Uterus (tissue), 4 donors: ENCODE measurements at places on chromosomes 6 and 20. TPM values are rescaled to one million over a fixed set of nuclear protein-coding genes. Genes with fewer than 3 reads are reported as not detected.

The CEP85L gene
- total RNA-seq = 968 TPM

The MDFI gene
- 14.4 TPM for total RNA-seq

The FAM83C gene
- not detected for total RNA-seq

The AFDN gene
- 210 TPM for total RNA-seq

The TEAD3 gene
- total RNA-seq = 17.6 TPM

The RIPOR2 gene
- total RNA-seq = 59.4 TPM

The NOX3 gene
- not detected for total RNA-seq

The TMEM244 gene
- total RNA-seq = not detected

The MLN gene
- total RNA-seq = not detected

The NR2E1 gene
- not detected for total RNA-seq

The HTR1B gene
- total RNA-seq = not detected

The GNAS-AS1 gene
- 0.77 TPM for total RNA-seq

The C2 gene
- total RNA-seq = 4.7 TPM

The RHAG gene
- total RNA-seq = 3.2 TPM

The GTSF1L gene
- not detected for total RNA-seq

The HLA-B gene
- total RNA-seq = 134 TPM

The BTN1A1 gene
- not detected for total RNA-seq

The NCOA5 gene
- total RNA-seq = 8.2 TPM

The TAAR6 gene
- not detected for total RNA-seq

DNA sequence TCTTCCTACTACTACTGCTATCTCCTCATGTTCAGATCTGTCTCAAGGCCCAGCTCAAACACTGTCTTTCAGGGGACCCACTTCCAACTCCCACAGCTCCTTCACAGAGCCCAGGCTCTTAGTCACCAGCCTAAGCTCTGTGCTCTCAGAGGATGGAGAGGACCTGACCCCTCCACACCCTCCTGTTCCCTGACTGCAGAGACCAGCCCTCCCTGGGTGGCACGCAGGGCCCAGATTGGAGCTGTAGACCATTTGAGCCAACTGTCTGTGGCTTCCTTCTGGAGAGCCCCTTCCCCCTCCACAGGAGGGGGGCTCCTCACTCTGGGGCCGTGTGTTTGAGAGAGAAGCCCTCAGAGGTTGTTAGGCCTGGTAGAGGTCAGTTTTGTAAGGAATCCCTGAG, 9.8 kb downstream of the SNPH start:
- no peak for DNase-seq

GRCh38 chr6:84601366-84601765, 163.0 kb downstream of the TBX18 start:
- DNase-seq = no peak

DNA sequence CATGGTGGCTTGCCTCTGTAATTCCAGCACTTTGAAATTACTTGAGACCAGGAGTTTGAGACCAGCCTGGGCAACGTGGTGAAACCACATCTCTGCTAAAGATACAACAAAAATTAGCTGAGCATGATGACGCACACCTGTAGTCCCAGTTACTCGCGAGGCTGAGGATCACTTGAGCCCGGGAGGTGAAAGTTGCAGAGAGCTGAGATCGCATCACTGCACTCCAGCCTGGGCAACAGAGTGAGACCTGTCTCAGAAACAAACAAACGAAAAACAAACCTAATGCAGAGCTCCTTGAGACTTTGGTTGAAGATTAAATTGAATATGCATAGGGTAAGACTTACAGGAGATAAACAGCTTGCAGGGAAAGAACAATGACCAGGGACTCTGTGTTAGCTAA, 80.8 kb downstream of the SCAF8 start:
- DNase-seq = no peak

DNA sequence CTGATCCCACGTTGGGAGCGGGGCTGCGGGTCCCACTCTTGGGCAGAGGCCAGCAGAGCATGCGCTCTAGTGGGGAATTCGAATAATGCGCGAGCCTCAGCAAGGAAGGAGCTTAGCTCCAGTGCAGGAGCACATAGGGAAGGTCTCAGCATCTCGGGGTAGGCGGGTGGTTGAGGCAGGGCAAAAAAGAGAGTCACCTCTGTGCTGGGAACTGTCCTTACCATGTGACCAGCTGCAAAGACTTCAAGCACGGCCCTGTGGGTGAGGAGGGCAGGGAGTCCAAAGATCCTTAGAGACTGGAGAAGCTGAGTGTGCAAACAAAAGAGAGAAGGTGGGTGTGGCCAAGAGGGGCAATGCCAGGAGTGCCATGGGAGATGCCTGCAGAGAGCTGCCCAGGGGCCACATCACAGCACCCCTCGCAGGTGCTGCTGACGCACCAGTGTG, 79.2 kb upstream of the CD93 start:
- DNase-seq = no peak

- DNase-seq = no peak
These were observed 14.3 kb downstream of the AK9 start for GRCh38 chr6:109676724-109677123.

DNA sequence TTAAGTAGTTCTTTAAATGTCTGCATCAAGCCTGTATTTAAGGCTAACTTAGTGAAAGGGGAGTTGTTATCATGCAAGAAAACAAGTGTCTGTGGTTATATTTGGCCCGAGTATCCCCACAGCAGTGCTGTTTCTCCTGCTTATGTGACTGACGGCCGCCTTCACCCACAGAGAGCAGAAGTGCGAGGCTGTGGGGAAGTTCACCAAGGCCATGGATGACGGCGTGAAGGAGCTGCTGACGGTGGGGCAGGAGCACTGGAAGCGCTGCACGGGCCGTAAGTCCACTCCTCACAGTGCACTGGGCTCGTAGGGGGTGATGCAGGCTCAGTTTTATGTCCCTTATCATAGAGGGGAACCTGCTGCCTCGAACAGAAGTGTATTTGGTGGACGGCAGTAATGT, 53.2 kb upstream of the SYNJ2 start:
- no peak for DNase-seq

- DNase-seq = no peak
These were observed 25.5 kb upstream of the HELZ2 start for GRCh38 chr20:63599396-63600050.

DNA sequence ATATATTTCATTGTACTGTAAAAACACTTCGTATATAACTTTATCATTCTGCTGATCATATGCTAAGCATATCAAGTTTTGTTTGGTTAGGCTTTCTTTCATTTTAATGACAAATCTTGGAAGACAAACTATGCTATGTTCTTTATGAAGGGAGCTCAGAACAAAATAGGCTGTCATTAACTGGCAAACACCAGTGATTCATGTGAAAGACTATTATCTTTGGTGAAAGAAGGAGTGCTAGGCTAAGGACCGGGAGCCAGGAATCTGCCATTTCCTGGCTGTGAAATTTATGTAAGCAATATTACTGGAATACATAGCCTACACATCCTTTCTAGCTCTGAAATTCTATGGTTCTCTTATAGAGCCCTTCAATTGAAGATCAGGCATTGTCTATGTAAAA, 136.2 kb upstream of the CCN2 start:
- no peak for DNase-seq

DNA sequence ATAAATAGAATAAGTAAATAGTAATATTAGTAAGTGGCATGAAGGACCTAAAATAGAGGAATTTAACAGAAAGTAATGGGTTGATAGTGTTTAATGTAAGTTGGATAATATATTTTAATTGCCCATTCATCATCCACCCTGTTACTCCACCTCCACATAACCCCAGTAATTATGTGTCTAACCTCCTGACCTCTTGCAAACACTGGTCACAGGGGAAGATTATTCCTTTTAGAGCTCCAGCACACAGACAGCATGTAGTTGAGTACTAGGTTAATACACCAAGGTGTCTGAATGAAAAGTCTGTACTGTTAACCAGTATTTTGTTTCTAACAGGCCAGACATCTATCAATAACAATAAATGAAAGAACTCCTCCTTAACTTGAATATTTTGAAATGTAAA, 92.4 kb upstream of the EYS start:
- DNase-seq = no peak

DNA sequence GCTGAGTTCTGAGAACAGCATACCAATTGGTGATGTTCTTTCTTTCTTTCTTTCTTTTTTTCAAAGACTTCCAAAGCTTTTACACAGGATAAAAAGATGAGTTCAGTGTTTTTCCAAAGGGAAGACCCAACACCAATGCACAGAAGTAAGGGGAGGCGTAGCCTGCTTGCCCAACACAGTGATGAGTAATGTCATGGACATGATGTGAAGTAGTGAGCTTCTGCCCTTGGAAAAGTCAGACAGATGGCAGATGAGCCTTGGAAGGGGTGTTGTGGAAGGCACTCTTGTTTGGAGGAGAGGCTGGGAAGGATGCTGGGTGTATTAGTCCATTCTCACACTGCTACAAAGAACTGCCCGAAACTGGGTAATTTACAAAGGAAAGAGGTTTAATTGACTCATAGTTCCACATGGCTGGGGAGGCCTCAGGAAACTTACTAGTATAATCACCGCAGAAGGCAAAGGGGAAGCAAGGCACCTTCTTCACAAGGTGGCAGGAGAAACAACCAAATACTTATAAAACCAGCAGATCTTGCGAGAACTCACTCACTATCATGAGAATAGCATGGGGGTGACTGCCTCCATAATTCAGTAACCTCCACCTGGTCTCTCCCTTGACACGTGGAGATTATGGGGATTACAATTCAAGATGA, 12.6 kb downstream of the LRP11 start:
- no peak for DNase-seq

- no peak for DNase-seq
These were observed 88.3 kb downstream of the NINL start for GRCh38 chr20:25496968-25497401.

DNA sequence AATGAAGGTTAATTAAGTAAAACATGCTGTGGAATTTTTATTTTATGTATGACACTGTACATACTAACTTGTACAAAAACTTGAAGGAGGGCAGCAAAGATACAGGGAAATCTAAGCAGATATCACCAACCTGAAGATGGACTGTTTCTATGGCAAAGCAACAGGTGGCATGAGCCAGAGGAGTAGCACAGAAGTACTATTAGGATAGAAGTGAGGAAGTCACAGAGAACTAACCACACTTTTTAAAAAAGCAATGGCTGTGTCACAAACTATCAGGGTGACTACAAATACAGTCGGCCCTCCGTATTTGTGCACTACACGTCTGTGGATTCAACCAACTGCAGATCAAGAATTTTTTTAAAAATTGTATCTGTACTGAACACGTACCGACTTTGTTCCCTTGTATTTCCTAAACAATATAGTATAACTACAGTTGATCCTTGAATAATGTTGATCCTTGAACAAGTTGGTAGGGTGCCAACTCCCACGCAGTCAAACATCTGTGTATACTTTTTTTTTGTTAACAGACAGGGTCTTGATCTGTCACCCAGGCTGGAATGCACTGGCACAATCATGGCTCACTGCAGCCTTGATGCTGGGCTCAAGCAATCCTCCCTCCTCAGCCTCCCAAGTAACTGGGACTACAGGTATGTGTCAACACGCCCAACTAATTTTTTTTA, 61.0 kb downstream of the NUDT3 start:
- DNase-seq = no peak

DNA sequence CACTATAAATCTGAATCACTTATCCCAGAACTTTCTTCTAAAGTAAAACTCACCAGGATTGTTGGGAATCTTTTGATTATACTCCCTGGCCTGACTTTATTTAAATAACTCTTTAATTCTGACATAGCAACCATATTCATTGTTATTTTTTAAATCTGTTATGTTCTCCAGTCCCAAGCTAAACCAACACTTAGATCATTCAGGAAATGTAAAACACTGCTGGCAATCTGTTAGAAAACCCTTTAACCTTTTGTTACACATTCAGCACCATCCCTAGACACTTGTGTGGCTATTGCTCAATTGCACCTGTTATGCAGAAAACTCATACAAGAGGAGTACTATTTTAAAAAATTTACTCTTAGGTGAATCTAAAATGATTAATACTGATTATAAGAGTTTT, 101.8 kb upstream of the NHSL1 start:
- no peak for DNase-seq

GRCh38 chr6:147506704-147507114, 1.8 kb upstream of the SAMD5 start:
- DNase-seq = peak; percentile 66

- DNase-seq = no peak
These were observed 93.6 kb upstream of the UST start for GRCh38 chr6:148653138-148653776.

- DNase-seq = peak; percentile 43
These were observed 55.2 kb upstream of the ADGRF1 start for GRCh38 chr6:47097092-47097945.

GRCh38 chr6:7172649-7173048, 64.9 kb downstream of the RREB1 start:
- no peak for DNase-seq

DNA sequence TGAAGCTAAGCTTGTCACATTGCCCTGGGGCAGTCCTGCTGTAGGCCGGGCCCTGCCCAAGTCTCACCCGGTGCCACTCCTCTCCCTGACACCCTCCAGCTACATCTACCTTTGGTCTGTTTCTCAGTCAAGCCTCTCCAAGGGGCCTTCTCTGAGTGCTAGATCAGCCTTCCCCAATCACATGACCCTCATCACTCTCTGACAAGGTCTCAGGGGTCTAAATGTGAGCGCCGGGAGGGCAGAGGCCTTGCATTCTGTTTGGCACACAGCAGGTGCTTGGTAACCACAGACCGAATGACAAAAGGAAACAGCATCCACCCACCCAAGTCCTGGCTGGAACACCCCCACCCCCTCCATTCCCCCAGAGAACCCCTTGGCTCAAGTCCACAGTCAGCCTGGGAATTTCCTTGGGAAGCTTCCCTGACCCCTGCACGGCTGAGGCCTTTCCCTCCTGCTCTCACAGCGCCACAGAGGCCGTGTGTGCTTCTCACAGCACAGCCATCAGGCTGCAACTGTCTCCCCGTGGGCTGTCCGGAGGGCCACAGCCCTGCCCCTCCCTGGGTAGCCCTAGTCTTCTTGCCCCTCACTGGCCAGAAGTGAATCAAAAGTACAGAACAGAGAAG, 32.9 kb downstream of the PKIG start:
- DNase-seq = no peak

DNA sequence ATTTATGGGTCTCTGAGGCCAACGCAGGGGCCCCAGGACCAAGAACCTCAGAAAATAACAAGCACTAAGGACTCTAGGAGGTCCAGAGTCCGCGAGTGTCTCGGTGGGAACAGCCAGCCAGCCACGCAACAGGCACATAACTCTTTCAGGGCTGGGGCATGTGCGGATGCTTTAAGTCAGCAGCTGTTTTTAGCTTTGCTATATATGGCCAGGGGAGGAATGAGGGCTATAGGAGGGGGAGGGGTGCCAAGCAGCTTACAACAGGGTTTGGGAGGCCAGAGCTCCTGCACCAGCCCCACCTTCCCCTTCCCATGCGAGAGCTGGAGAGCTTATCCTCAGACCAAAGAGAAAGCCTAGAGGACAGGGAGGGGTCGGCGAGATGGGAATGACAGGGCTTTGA, 6.2 kb downstream of the JPH2 start:
- peak; percentile 61 for DNase-seq

GRCh38 chr20:34977365-34978091, 21.9 kb downstream of the MYH7B start:
- DNase-seq = no peak

GRCh38 chr6:104532462-104532861, 327.3 kb downstream of the HACE1 start:
- no peak for DNase-seq

- DNase-seq = no peak
These were observed 193.6 kb downstream of the NFATC2 start for GRCh38 chr20:51348876-51349275.
